CD4-positive, alpha-beta T cell treated with Interleukin-6 for 4 hours (primary cell): ENCODE measurements at places on chromosomes 4 and X.

GRCh38 chrX:136162827-136163570 lies 15.7 kb downstream of the FHL1 start:
- DNase-seq, result peak; percentile 57

DNA sequence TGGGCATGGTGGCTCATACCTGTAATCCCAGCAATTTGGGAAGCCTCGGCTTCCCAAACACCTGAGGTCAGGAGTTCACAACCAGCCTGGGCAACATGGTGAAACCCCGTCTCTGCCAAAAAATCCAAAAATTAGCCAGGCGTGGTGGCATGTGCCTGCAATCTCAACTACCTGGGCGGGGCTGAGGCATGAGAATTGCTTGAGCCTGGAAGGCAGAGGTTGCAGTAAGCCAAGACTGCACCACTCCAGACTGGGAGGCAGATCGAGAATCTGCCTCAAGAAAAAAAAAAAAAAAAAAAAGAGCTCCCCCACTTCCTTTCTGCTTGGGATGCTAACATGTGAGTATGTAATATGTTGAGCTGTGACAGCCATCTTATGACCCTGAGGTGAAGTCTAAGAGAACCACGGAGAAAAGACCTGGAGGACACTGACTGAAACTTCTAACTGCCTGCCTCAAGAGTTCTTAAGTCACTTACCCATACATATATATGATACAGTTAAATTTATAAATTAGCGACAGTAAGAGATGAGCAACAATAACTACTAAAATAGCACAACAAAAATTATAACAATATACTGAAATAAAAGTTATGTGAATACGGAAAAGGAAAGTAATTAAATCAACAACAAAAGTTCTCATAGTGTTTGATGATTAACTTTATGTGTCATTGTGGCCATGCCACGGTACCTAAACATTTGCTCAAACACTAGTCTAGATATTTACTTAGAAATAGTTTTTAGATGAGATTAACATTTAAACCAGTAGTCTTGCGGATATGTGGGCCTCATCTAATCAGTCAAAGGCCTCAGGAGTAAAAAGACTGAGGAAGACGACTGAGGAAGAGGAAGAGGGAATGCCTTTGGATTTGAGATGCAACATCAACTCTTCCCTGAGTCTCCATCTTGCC lies 178.3 kb downstream of the OPHN1 start:
- no peak for DNase-seq

GRCh38 chr4:73588613-73589012 lies 31.6 kb downstream of the RASSF6 start:
- DNase-seq, result no peak

DNA sequence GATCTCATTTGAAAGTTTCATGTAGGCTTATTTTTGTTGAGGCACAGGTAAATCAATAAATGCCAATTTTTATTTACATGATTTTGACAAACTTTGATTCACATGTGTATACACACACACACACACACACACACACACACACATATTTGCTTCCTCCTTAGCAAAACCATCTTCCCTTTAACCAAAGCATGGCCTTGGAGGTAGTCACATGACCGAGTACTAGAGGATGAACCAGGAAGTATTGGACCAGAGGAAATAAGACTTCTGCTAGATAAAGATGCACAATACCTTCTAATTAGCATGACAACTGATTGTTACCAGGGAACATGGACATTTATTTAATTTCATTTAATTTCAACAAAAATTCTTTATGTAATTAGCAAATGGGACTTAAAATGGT lies 23.4 kb upstream of the CFAP299 start:
- no peak for DNase-seq

DNA sequence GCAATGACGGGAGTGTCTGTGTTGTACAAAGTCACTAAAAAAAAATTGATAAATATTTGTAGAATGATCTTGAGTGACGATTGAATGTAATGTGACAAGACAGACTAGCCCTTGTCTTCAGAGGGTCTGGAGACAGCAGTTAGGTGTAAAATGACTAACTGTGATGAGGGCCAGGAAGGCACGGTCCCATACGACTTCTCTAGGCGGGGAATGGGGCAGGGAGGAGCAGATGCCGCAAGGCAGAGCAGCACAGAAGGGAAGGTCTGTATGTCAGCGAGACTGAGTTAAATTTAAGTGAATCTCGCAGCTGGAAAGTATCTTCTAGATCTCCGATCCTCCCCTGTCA lies 405 bp downstream of the CENPE start:
- no peak for DNase-seq

- no peak for DNase-seq
Observed at GRCh38 chr4:137238456-137239162, 293.7 kb downstream of the PCDH18 start.

- DNase-seq, result no peak
Observed at GRCh38 chrX:107760304-107761077, 15.1 kb downstream of the TSC22D3 start.

DNA sequence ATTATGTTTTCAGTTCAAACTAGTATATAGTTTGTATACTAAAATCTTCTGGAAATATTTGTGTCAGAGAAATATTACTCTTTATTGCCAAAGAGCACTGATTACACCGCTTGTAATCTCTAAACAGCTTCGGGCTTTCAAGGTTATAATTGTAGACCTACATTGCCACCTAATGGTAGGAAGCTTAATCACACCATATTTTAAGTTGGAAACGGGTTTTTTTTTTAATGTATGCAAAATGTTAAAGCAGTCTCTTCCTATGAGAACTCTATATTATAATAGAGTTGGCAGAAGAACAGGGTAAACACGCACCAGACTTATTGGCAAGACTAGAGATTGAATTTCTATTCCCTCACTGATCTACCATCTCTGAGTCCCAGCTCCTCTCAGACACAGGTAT lies 19.5 kb upstream of the NFXL1 start:
- DNase-seq, result no peak

DNA sequence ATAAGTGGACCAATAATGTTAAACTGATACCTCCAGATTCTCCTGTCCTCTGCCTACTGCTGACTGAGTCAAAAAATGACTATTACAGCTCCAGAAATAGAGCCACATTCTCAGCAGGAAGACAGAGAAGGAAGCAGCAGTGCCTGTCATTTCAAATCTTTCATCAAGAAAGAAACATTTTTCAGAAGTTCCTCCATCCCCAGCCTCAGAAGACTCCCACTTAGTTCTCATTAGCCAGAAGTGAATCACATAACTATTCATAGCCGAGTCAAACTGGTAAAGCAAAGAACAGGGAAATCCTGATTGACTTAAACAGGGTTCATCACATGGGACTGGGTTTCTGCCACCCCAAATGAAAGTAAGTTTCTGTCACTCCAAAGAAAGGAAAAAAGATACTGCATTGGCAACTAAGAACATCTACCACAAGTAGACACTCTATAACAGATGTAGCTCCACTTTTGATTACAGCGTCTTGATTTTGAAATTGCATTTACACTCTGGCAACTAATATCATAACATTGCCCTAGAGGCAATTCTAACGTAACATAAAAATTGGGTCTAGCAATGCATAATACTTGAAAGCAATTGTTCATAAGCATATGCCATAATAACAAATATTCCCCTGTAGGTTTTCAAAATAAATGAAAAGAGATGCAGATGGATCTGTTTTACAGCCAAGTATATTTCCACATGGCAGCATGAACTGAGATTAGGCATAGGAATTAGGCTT lies 599.8 kb downstream of the GALNTL6 start:
- no peak for DNase-seq

GRCh38 chrX:107567370-107567769 lies 60.9 kb upstream of the PRPS1 start:
- no peak for DNase-seq

GRCh38 chrX:17768997-17769396 lies 31.7 kb downstream of the SCML1 start:
- DNase-seq, result no peak

- DNase-seq, result no peak
Observed at GRCh38 chr4:80043541-80043940, 29.5 kb downstream of the ANTXR2 start.

DNA sequence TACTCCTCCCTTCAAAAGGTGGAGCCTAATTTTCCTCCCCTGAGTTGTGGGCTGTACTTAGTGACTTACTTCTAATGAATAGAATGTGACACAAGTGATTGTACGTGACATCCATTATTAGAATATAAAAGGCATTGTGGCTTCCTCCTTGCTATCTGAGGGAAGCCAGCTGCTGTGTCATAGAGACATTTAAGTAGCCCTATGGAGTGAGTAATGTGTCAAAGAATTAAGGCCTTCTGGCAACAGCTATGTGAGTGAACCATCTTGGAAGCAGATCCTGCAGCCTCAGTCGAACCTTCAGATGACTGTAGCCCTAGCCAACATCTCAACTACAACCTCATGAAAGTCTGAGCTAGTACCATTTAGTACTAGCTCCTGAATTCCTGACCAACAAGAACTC lies 76.1 kb downstream of the BCOR start:
- DNase-seq, result no peak

GRCh38 chr4:79341893-79342653 lies 16.2 kb upstream of the NAA11 start:
- no peak for DNase-seq

GRCh38 chr4:6925357-6925836 lies 15.8 kb downstream of the TBC1D14 start:
- DNase-seq, result no peak

DNA sequence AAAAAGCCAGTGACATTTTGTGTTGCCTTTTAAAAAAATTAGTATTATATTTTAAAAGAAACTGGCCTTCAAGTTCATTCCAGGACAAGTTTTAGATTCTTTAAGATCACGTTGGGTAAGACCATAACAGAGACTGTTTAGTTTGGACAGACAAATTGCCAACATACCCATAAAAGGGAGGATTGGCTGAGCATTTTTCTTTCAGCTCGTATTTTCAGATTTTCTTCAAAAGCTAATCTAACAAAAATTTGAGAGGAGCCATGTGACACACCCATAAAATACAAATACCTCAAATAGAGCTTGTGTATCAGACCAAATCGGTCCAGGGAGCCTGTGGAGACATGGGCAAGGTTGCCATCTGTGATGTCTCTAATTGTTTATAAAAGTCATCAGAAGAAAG lies 74.6 kb upstream of the C1QTNF7 start:
- DNase-seq, result no peak

DNA sequence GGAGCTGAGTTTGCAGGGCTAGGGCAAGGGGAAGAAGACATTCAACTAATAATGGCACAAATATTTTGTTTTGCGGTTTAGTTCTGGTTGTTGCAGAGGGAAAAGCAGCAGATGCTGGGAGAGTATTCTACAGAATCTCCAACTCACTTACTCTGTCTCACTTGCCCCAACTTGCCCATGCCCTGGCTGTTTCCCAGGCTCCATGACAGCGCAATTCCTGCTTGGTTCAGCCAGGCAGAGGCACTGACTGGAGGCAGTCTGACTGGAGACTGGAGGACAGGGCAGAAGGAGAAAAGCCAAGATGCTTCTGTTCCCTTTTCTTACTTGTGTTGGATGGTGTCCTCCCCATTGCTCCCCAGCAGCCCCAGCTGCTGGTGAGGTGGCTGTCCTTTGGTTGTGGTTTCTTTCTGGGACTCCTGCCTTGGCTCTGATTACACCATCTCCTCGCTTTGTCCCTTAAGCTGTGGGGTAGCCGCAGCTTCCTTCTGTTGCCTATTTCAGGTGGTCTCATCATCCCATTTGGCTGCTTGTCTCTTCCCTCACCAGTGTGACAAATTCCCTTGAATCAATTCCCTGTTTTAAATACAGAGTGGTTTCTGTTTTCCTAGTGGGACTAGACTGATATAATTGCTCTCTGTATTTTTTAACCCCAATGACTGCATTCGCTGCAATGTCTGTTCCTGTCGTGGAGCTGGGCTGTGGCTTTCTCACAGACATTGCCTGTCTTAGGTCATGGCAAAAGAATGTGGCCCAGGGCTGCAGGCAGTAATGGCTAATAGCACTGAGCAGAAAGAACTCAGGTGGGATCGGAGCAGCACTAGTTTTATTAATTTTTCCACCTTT lies 24.2 kb upstream of the RASL11B start:
- DNase-seq, result no peak

- DNase-seq, result no peak
Observed at GRCh38 chr4:20832826-20833225, 132.6 kb downstream of the PACRGL start.

DNA sequence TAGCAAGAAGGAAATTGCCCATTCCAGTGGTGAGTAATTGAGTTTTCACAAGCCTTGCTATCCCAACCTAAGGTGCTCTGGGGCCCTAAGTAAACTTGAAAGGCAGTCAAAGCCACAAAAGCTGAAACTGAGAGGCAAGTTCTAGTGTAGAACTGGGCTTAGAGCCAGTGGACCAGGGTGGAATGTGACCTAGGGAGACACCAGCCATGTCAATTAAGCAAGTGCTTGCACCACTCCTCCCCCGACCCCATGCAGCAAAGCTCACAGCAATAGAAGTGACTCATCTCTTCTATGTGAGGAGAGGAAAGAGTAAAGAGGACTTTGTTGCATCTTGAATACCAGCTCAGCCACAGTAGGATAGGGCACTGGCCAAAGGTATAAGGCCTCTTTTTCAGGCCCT lies 486.1 kb upstream of the POU3F4 start:
- DNase-seq, result no peak
